Camera-type eye (tissue), 1 donor: ENCODE measurements at places on chromosomes 4 and X. TPM values are rescaled to one million over a fixed set of nuclear protein-coding genes. Genes with fewer than 3 reads are reported as not detected.

Gene PWWP3B
- 6.3 TPM for total RNA-seq

Gene CD99L2
- 41.2 TPM for total RNA-seq

Gene SLC10A3
- total RNA-seq, result 14.2 TPM

Gene C4orf36
- 3.7 TPM for total RNA-seq

Gene ENPP6
- total RNA-seq, result 19.3 TPM

Gene ERCC6L
- 2.7 TPM for total RNA-seq

Gene XKRX
- total RNA-seq, result 0.77 TPM

Gene MAGEA3
- total RNA-seq, result not detected

Gene BCORL1
- 10.4 TPM for total RNA-seq

Gene STBD1
- 6.3 TPM for total RNA-seq

Gene NAA11
- total RNA-seq, result not detected

Gene AVPR2
- total RNA-seq, result 0.99 TPM

Gene SLC26A1
- total RNA-seq, result 0.49 TPM

Gene PCYT1B
- 30.8 TPM for total RNA-seq

Gene RNF212
- total RNA-seq, result 1.6 TPM

Gene GAGE12J
- not detected for total RNA-seq

Gene SSX4B
- total RNA-seq, result not detected

Gene GASK1B
- total RNA-seq, result 46.1 TPM
